Smooth muscle cell of the coronary artery (primary cell): ENCODE measurements at places on chromosomes 7 and 10. TPM values are rescaled to one million over a fixed set of nuclear protein-coding genes. Genes with fewer than 3 reads are reported as not detected.

The TFEC gene
- total RNA-seq, result under 0.01 and 0.12 TPM in 2 replicates

The VIPR2 gene
- 0.23 TPM in 1 of 2 replicates, not detected in the other for total RNA-seq

The SSC4D gene
- 0.68 TPM in 1 of 2 replicates, not detected in the other for total RNA-seq

The TRIM50 gene
- total RNA-seq, result not detected in 2 replicates

The LIPJ gene
- total RNA-seq, result not detected in 2 replicates

The OR2A7 gene
- total RNA-seq, result 0.23 TPM in 1 of 2 replicates, not detected in the other

The TUBAL3 gene
- not detected in 2 replicates for total RNA-seq

The TMEM139 gene
- not detected in 2 replicates for total RNA-seq

The FAM25A gene
- not detected in 2 replicates for total RNA-seq

The UCMA gene
- total RNA-seq, result not detected in 2 replicates

The FEZF1 gene
- total RNA-seq, result not detected in 2 replicates

The PAPOLB gene
- total RNA-seq, result 0.08 TPM in 1 of 2 replicates, not detected in the other

The EIF5AL1 gene
- total RNA-seq, result 0.35 and 0.38 TPM in 2 replicates

The GRM8 gene
- total RNA-seq, result not detected in 2 replicates

The ERVW-1 gene
- not detected in 2 replicates for total RNA-seq

The PDE6C gene
- not detected in 2 replicates for total RNA-seq

The CALCR gene
- not detected in 2 replicates for total RNA-seq

The FANK1 gene
- 5.2 and 13.9 TPM in 2 replicates for total RNA-seq

The FGFBP3 gene
- total RNA-seq, result 0.23 TPM in 2 replicates

The PRTFDC1 gene
- total RNA-seq, result 12.6 and 40.1 TPM in 2 replicates

The COBL gene
- under 0.01 TPM in 1 of 2 replicates, not detected in the other for total RNA-seq

The MYH16 gene
- total RNA-seq, result 0.08 TPM in 1 of 2 replicates, not detected in the other

The ZNF32 gene
- 26.5 and 36.9 TPM in 2 replicates for total RNA-seq

The MMD2 gene
- not detected in 2 replicates for total RNA-seq

The BICC1 gene
- 91.9 and 102 TPM in 2 replicates for total RNA-seq

The TYW1B gene
- 2.2 and 5.0 TPM in 2 replicates for total RNA-seq

The CYP26A1 gene
- total RNA-seq, result 0.08 TPM in 1 of 2 replicates, not detected in the other

The GPR85 gene
- total RNA-seq, result 0.12 and 0.60 TPM in 2 replicates

The CALHM3 gene
- total RNA-seq, result not detected in 2 replicates

The SEMA3E gene
- 1.1 TPM in 1 of 2 replicates, not detected in the other for total RNA-seq

The PLPP4 gene
- 2.9 and 3.2 TPM in 2 replicates for total RNA-seq

The TUBB8 gene
- total RNA-seq, result not detected in 2 replicates

The ADAMTS14 gene
- 1.5 and 9.0 TPM in 2 replicates for total RNA-seq

The POLR2J2 gene
- total RNA-seq, result 1.9 and 2.0 TPM in 2 replicates

The SLC26A5 gene
- total RNA-seq, result not detected in 2 replicates

The ADAM8 gene
- total RNA-seq, result 0.60 and 2.0 TPM in 2 replicates

The MSRB2 gene
- 15.1 and 20.9 TPM in 2 replicates for total RNA-seq

The CLDN3 gene
- not detected in 2 replicates for total RNA-seq

The MRC1 gene
- total RNA-seq, result 0.12 TPM in 1 of 2 replicates, not detected in the other

The MYOF gene
- 116 and 191 TPM in 2 replicates for total RNA-seq

The GHRHR gene
- not detected in 2 replicates for total RNA-seq

The OIT3 gene
- 0.08 TPM in 1 of 2 replicates, not detected in the other for total RNA-seq

The MKX gene
- 0.08 and 0.94 TPM in 2 replicates for total RNA-seq

The TMEM196 gene
- not detected in 2 replicates for total RNA-seq

The ANKRD30A gene
- total RNA-seq, result not detected in 2 replicates

The GIMAP5 gene
- total RNA-seq, result 0.08 and 0.12 TPM in 2 replicates

The ABCC2 gene
- total RNA-seq, result 0.15 and 1.1 TPM in 2 replicates

The NCAPG2 gene
- 9.9 and 10.2 TPM in 2 replicates for total RNA-seq

The HOXA6 gene
- total RNA-seq, result not detected in 2 replicates

The CALML3 gene
- not detected in 2 replicates for total RNA-seq

The MRLN gene
- total RNA-seq, result not detected in 2 replicates

The WNT8B gene
- not detected in 2 replicates for total RNA-seq

The FAM25C gene
- total RNA-seq, result not detected in 2 replicates
